Fibroblast of pulmonary artery (primary cell): ENCODE measurements at places on chromosomes 12 and 14.

- DNase-seq: no peak
Observed at GRCh38 chr12:124454352-124454725, 113.1 kb downstream of the NCOR2 start.

GRCh38 chr14:68300608-68301007 is 481.0 kb downstream of the RAD51B start:
- DNase-seq: no peak

DNA sequence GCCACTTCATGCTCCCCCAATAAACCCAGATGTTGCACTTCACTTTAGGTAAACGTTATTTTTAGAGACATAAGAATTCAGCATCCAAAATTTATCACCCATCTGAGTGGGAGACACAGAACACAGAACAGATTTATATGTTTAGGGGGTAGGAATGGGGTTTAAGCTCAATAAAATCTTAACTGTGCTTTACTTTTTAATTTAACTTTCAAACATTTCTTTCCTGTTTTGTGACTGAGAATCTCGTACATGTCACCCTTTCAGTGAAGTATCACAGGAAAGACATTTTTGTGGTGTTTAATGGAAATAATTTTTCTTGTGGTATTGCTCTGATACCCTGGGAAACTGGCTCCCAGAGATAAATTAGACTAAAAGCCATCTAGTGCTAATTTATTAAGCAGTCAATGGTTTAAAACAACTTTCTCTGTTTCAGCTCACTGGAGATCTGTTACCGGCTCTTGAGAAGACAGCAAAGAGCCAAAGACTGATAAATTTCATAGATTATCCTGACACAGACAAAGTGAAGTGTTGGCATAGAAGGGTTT is 148.0 kb upstream of the BMP4 start:
- DNase-seq: no peak

DNA sequence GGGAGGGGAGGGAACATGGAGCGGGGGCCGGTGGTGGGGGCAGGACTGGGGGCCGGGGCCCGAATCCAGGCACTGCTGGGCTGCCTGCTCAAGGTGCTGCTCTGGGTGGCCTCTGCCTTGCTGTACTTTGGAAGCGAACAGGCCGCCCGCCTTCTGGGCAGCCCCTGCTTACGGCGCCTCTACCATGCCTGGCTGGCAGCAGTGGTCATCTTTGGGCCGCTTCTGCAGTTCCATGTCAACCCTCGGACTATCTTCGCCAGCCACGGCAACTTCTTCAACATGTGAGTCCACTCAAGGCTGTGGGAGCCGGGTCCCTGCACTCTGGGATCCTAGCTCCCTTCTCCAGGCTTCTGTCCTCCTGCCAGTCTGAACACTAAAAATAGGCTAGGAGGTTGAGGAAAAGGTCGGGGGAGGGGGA is 1.1 kb downstream of the FITM1 start:
- no peak for DNase-seq

DNA sequence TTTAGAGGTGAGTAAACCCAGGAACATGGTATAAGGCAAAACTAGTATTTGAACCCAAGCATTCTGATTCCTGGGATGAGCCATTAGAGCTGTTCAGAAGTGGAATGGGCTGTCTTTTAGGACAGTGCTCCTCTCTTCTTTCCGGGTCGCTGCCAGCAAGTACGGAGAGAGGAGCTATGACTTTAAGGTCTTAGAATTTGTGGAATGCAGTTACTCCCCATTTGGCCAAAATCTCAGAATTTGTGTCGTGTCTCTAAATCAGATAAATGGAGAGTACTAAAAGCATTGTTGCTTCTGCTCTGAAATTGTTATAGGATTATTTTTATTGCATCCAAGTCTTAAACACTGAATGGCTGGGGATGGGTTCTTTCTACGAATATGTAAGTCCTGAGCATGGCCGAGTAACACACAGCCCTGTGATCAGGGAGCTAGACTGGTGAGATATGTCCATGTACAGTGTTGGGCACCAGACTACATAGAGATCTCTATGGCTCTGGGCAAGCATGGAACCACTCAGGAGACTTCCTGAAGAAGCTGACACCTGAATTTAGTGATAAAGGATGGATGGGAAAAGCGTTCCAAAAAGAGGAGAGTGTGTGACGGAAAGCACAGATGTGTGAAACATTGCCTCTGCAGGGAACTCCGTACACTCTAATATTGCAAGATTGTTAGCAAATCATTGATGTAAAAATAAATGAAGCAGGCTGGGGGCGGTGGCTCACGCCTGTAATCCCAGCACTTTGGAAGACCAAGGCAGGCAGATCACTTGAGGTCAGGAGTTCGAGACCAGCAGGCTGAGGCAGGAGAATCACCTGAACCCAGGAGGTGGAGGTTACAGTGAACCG is 184.7 kb downstream of the SRGAP1 start:
- peak; percentile 68 for DNase-seq

DNA sequence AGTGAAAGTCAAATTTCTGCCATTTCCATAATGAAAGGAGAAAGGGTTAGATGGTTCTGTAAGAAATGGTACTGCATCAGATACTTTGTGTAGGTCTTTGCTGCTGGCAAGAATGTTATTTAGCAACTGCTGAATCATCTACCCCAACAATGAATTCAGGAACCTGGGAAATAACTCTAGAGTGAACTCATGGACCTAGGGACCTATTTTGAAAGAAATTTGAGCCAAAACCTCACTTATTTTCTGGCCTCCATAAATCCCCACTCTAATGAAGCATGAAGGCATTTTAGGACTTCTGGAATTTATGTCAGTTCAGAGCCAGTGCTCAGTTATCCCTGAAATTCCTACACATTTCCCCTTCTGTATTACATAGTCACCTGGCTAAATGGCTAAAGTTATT is 50.9 kb upstream of the CPNE8 start:
- DNase-seq: peak; percentile 46
